ENCODE measurements at places on chromosomes 2 and 18. TPM values are rescaled to one million over a fixed set of nuclear protein-coding genes. Genes with fewer than 3 reads are reported as not detected.

DNA sequence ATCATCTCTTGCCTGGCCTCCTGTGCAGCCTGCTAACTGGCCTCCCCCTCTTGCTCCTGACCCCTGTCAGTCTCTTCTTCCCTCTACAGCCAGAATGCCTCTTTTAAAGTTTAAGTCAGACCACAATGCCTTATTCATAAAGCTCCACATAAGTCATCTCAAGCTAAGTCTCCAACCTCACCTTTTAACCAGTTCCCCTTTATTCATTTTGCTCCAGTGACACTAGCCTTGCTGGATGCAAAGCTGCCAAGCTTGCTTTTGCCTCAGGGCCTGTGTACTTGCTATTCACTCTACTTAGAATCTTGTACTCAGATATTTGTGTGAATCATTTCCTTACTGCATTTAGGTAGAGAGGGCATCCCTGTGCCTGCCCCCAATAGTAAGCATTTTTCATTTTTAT, 180.9 kb downstream of the PDE1A start:
- no peak for DNase-seq

DNA sequence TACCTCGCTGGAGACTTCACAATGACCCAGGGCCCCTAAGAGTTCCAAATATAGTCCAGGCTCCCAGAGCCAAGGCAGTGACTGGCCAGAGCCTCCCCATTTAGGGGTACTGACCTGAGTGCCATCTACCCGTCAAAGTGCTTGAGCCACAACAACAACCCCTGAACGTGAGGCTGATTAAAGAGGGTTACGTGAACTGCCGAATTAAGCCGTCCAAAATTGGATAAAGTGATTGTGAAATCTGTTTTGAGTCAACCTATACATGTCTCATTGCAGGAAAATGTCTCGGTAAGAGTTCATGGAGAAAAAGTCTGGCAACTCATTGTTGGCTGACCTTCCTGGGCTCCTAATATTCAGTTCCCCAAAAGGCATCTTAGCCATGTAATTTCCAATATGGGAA, 116.3 kb downstream of the TTC32 start:
- DNase-seq = no peak

SYT4 gene
- not detected for total RNA-seq

DNA sequence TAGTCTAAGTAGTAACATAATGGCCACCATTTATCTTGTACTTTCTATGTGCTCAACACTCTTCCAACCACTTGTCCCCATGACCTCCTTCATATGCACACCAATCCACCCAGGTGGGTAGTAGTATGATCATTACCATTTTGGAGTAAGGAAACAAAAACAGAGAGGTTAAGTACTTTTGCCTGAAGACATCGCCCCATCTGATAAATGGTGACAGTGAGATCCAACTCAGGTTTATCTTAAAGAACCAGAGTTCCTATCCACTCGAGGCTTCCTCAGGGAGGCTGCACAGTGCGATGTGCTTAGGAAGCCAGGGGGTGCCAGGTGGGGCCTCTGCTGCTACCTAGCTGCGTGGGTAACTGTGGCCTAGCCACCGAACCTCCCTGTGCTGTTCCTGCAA, 14.1 kb downstream of the NFE2L2 start:
- DNase-seq = no peak

GRCh38 chr2:232659359-232659758, 26.0 kb downstream of the EFHD1 start:
- no peak for DNase-seq

DNA sequence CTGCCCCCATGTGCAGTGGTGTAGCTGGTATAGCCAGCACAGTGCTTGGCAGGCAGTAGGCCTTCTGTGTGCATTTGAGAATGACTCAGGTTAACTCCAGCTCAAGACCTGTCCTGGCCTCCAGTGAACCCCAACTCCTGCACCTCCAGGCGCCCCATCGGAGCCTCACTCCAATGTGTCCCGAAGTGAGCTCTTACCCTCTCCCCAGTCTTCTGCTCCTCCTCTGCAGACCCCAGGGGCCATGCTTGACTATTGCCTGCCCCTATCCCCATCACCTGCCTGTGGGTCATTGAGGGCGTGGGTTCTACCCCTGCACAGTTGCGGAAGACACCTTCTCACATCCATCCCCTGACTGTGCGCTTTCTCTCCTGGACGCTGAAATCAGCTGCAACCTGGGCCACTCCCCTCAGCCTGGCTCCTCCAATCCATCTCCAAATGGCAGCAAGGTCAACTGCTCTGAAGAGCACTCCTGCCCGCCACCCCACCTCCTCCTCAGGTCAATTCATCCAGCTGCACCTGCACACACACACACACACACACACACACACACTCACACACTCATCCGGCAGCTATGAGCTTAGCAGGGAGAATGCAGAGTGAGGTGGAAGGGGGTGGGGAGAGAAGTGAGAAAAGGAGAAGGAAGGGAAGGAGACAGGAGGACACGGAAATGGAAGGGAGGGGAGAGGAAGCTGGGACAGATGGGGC, 130.3 kb upstream of the GLI2 start:
- DNase-seq = peak; percentile 73

GRCh38 chr2:240932001-240932723, 26.0 kb downstream of the CROCC2 start:
- DNase-seq = peak; percentile 65

- no peak for DNase-seq
Observed at GRCh38 chr2:17166506-17166905, 351.7 kb downstream of the RAD51AP2 start.

GRCh38 chr2:33437815-33438214, 38.6 kb upstream of the RASGRP3 start:
- no peak for DNase-seq

CD8B gene
- 1.2 TPM for total RNA-seq

- DNase-seq = no peak
Observed at GRCh38 chr18:49849331-49850217, 36.2 kb upstream of the ACAA2 start.

AAK1 gene
- total RNA-seq = 95.6 TPM

COL3A1 gene
- 1,346 TPM for total RNA-seq

Measured in aorta (tissue), 5 donors.